ENCODE measurements at places on chromosomes 12 and 14. TPM values are rescaled to one million over a fixed set of nuclear protein-coding genes. Genes with fewer than 3 reads are reported as not detected.

DNA sequence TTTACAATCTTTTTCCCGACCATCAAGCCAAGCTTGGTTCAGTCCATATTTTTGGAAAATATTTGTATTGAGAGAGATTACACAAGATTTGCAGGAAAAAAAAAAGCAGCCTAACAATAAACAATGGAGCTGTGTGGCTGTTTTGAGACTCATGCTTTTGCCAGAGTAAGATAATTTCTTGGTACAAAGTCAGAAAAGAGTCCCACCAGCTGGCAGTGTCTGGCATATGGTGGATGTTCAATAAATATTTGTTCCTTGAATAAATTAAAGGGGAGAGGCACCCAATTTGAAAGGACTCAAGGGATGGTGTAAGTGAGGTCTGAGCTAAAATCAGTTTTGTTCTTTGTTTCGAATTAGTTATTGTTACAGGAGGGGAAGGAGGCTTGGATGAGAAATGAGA lies 78.1 kb upstream of the RPH3A start:
- DNase-seq, result no peak

Gene ABCC9
- 66.2 TPM for total RNA-seq

- no peak for DNase-seq
Measured at GRCh38 chr12:80792861-80793260, 76.1 kb downstream of the MYF5 start.

GRCh38 chr12:30041096-30041495 lies 257.4 kb upstream of the TMTC1 start:
- no peak for DNase-seq

Gene KRT3
- total RNA-seq, result not detected

GRCh38 chr12:130350715-130351114 lies 13.0 kb downstream of the PIWIL1 start:
- DNase-seq, result no peak

GRCh38 chr12:131381716-131382430 lies 329.0 kb upstream of the SFSWAP start:
- DNase-seq, result peak; percentile 44

DNA sequence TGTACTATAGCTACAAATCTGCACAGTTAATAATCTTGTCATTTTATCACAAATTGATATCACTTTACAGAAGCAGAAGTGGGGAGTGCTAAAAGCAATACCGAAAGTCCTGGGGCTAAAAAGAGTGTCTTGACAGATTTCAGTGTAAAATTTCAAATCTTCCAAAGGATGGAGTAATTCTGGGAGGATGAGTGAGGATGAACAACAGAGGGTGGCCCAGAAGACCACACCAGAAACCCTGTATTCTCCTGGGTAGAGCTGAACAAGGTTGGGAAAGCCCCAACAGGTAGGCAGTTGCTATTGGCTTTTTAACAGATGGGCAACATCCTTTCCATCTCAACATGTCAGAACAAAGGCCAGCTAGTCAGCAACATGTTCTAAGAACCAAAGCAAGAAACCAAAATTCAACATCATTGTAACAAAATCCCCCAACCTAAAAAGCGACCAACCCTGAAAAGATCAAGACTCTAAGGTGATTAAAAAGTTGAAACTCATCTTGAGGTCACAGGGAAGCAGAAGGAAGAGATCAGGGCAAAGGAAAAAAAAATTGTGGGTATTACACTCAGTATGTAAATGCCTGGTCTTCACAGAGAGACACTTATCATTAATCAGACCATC lies 38.8 kb downstream of the CBX5 start:
- DNase-seq, result no peak

Gene IL31
- not detected for total RNA-seq

Gene HCAR3
- 0.54 TPM for total RNA-seq

DNA sequence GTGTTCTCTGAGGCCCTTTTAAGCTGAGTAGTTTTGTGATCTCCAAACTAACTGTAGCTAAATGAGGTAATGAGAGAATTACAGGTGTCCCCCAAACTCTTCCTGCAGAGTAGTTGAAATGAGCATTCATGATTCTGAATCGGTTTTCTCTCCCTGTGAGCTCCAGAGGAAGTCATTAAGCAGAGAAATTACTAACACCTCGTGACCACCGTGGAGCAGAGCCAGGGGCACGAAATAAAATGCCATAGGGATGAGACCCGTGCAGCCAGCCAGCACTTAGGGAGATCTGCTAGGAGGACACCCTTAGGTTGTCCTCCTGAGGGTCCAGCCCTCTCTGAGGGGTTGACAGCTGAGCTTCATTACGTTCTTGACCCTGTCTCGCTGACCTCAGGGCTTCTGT lies 79.5 kb downstream of the SLC25A47 start:
- no peak for DNase-seq

- DNase-seq, result no peak
Measured at GRCh38 chr14:66284346-66284745, 201.8 kb upstream of the CCDC196 start.

DNA sequence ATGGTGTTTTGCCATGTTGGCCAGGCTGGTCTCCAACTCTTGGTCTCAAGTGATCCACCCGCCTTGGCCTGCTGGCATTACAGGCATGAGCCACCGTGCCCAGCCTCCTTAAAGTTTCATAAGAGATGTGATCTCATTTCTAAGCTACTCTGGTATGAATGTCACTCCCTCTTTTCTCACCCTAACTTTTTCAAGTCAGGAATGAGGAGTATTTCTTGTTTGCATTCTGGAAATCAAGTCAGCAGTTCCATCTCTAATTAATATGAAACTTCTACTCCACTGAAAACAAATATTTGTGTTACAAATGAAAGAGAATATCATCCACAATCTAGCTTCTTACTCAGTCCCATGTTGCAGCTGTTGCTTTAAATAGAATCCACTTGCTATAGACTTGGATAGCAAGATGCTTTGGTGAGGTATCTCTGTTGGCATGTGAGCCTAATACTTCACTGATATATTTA lies 61.3 kb downstream of the ARF6 start:
- DNase-seq, result no peak

DNA sequence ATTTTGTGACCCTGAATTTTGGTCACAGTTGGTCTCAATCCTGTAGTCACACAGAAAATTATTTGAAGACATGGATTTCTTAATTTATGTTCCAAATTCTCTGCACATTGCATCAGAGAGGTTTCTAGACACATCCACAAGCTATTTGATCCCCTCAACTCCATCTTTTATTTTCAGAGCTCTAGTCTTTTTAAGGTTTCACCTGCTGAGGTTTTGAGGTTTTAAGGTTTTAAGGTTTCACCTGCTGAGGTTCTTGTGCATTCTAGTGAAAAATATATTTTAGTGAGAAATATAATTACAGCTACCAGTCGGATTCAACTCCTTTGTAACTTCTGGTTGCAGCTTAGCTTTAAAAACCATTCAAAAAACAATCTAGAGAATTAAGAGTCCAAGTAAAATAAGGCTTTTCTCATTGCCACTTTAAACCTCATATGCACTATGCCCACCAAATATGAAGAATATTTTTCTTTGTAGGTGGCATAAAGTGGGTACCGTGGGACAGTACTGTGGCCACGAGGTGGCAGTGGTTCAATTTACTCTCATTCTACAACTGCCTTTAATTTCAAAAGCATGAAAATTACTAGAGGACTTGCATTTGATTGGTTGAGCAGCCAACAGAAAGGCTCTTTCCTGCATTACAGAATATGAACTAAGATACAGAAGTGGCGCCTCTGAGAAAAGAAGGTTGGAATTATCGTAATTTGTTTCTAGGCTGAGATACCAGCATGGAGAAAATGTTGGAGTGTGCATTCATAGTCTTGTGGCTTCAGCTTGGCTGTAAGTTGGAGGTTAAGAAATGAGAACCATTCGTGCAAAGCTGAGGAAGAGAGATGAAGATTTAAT lies 366.5 kb upstream of the OR4E1 start:
- DNase-seq, result no peak

Gene ATF7
- 33.5 TPM for total RNA-seq

GRCh38 chr12:1552171-1552570 lies 42.2 kb downstream of the FBXL14 start:
- no peak for DNase-seq

DNA sequence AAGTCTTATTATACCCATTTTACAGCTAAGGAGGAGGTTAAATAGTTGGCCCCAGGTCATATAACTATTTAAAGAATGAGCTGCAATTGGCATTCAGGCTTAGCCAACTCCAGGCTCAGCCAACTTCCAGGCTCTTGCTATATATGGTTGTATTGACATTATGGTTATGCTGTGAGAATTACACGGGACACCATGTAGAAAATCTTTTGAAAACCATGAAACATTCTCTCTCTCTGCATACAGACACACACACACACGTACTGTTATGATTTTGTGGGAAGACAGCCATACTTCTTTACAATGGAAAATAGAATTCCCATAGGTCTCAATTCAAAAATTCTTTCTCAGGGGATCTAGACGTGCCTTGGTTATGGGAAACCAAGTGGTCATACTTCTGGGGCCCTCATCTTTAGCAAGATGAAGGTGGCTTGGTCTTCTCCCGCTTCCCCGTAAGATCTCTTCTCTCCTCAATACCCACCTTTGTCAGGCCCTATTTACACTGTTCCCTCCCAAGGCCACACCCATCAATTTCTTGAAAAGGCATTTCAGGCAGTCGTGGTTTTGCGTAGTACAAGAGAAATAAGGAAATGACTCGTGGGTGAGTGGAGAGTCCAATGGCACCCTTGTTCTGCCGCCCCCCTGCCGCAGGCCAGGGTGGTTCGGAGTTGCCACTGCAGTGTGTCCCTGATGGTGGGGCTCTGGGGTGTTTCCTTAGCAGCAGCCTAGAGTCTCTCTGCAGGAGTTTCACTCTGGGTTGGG lies 10.0 kb upstream of the GPRC5A start:
- DNase-seq, result no peak

DNA sequence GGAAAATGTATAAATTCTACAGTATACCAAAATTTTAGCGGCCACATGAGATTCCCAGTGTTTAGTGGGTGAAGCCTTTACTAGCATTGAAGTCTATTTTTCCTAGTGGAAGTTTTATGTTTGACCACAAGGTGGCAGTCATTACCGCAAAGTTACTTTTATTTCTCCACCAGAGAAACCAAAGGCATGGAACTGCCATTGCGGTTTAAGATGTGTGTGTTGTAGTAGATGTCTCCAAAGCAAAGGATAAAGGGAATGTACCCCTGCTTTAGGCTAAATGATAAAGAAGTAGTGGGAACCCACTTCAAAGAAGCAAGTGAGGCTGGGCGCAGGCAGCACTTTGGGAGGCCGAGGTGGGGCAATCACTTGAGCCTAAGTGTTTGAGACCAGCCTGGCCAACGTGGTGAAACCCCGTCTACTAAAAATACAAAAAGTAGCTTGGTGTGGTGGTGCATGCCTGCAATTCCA lies 140.5 kb downstream of the PRKCH start:
- no peak for DNase-seq

GRCh38 chr14:75338398-75338797 lies 59.8 kb downstream of the FOS start:
- DNase-seq, result no peak

- no peak for DNase-seq
Measured at GRCh38 chr12:110149086-110149660, 25.0 kb downstream of the IFT81 start.

DNA sequence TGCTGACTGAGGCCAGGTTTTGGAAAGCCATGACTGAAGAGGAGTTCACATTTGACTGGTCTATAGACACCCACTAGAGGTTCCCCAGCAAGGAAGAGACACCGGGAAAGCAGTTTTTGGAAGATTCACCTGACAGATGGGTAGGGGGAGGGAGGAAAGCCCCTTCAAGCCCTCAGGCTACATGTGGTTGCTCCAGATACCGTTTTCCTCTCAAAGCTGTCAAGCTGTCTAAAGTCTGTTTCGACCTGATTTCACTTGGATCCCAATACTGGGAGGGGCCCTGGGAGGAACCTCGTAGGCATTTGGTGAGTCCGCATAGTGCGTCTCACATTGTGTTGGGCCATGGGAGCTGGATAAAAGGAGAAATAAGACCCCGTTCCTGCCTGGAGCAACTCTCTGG lies 1.7 kb upstream of the LRP1 start:
- no peak for DNase-seq

DNA sequence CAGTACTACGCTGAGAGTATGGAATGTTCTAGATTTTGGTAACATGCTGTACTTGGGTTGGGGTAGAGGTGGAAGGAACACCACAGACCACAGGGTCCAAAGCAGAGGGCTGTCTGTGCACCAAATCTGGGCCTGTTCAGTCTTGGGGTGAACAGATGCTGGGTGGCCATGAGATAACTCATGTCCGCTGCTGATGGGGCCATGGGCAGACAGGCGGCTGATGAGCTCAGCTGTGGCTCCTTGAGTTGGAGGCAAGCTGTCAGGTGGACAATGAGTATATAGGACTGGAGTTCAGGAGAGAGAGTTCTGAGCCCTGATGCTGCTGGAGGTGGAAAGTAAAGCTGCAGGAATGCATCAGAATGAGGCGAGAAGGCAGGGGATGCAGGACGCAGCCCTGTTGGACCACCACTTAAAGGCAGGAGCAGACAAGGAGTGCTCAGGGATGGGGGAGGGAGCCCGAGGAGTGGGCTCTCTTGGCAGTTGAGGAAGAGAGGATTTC lies 6.2 kb downstream of the SMIM41 start:
- no peak for DNase-seq

DNA sequence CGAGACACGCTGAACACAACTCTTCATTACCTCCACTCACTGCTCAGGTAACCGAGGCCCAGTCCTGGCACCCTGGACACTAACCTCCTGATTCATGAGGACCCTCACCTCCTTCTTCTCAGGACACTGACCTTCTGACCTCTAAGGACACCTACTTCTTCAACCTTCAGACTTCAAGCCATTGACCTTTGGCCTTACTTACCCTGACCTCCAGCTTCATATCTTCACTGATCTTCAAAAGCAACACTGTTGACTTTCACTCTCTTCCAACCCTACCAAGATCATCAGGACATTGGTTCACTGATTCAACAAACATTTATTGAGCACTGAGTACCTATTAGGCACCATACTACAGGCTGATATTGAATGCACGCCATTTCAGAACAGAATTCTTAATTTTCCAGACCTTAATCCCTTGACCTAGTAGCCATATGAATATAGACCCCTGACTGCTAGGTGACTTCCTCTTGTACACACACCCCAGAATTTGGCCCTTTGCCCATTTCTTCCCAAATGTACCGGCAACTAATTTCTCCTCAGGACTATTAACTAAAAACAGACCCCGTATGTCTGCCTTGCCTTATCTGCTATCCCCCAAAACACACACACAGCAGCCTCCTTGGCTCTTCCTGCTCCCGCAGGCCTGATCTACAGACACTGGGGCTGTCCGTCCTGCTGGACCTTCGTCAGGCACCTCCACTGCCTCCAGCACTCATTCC lies 5.8 kb downstream of the ARHGEF40 start:
- DNase-seq, result peak; percentile 10

Gene TMEM63C
- total RNA-seq, result 0.46 TPM
